ENCODE measurements at places on chromosomes 1 and 21. TPM values are rescaled to one million over a fixed set of nuclear protein-coding genes. Genes with fewer than 3 reads are reported as not detected.

- peak overlapping the region; percentile 97 for H3K27ac ChIP-seq
- DNase-seq = no peak
- peaks cover 13% of the 10 kb centered on the region for H3K36me3 ChIP-seq
- H3K4me1 ChIP-seq = peaks cover 53% of the 10 kb centered on the region
- no peaks in the 10 kb centered on the region for H3K27me3 ChIP-seq
Observed at GRCh38 chr1:97920276-97920831, 480 bp downstream of the DPYD start.

DNA sequence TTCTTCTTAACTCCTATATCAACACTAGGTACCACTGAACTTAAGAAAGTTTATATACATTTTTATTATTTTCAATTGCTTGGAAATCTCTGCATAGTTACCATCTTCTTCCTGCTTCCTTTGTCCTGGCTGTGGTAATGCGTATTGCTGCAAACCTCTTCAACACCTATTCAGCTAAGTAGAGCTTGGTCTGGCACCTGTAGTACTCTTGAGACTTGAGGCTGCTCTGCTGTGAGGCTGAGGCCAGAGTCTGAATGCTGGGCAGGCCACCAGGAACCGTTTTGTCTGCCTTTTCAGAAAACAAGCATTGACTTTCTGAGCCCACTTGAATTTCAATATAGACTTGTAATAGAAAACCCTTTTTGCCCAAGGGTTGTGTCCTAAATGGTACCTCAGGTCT lies 52.0 kb upstream of the RGS2 start:
- peaks cover 15% of the 10 kb centered on the region for H3K27me3 ChIP-seq
- no peak overlapping the region for H3K4me3 ChIP-seq
- H3K36me3 ChIP-seq = no peaks in the 10 kb centered on the region

- no peak for DNase-seq
- H3K4me3 ChIP-seq = no peak overlapping the region
- no peak overlapping the region for H3K27ac ChIP-seq
- H3K36me3 ChIP-seq = no peaks in the 10 kb centered on the region
- peaks cover 4% of the 10 kb centered on the region for H3K4me1 ChIP-seq
Observed at GRCh38 chr1:17156108-17156507, 36.9 kb upstream of the PADI2 start.

The E2F2 gene
- total RNA-seq = 93.4 TPM

GRCh38 chr1:41486371-41487125 lies 2.1 kb upstream of the EDN2 start:
- H3K4me1 ChIP-seq = peaks cover 14% of the 10 kb centered on the region
- H3K27me3 ChIP-seq = peaks cover 23% of the 10 kb centered on the region
- H3K36me3 ChIP-seq = no peaks in the 10 kb centered on the region
- H3K27ac ChIP-seq = no peak overlapping the region
- no peak for DNase-seq
- H3K4me3 ChIP-seq = no peak overlapping the region

- DNase-seq = no peak
- no peak overlapping the region for H3K4me3 ChIP-seq
- H3K36me3 ChIP-seq = peaks cover 4% of the 10 kb centered on the region
- H3K27ac ChIP-seq = no peak overlapping the region
- H3K27me3 ChIP-seq = peaks cover 14% of the 10 kb centered on the region
- H3K4me1 ChIP-seq = peaks cover 25% of the 10 kb centered on the region
Observed at GRCh38 chr21:45258466-45258865, 29.2 kb downstream of the POFUT2 start.

DNA sequence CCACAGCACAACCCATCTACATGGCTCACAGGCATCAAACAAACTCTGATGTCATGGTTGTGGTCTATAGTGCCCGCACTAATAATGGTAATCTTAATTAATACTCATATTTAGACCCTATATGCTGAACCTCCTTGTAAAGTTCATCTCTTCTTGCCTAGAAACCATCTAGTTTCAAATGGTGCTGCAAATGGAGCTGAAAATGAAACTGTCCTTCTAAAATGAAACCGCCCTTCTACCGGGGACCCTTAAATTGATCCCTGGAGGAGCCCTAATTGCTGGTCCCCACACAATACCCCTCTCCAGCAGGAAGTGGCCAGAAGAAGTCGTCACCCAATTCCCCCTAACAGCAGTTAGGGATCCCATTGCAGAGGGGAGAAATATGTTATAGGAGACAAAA lies 612.6 kb downstream of the MRPL39 start:
- no peaks in the 10 kb centered on the region for H3K27me3 ChIP-seq
- no peak overlapping the region for H3K4me3 ChIP-seq
- no peak for DNase-seq
- H3K36me3 ChIP-seq = no peaks in the 10 kb centered on the region

GRCh38 chr1:107076841-107077240 lies 20.4 kb downstream of the PRMT6 start:
- DNase-seq = no peak
- H3K36me3 ChIP-seq = no peaks in the 10 kb centered on the region
- no peak overlapping the region for H3K4me3 ChIP-seq
- H3K27ac ChIP-seq = no peak overlapping the region
- H3K4me1 ChIP-seq = no peaks in the 10 kb centered on the region
- peaks cover 7% of the 10 kb centered on the region for H3K27me3 ChIP-seq

The NFIA gene
- 2.4 TPM for total RNA-seq

DNA sequence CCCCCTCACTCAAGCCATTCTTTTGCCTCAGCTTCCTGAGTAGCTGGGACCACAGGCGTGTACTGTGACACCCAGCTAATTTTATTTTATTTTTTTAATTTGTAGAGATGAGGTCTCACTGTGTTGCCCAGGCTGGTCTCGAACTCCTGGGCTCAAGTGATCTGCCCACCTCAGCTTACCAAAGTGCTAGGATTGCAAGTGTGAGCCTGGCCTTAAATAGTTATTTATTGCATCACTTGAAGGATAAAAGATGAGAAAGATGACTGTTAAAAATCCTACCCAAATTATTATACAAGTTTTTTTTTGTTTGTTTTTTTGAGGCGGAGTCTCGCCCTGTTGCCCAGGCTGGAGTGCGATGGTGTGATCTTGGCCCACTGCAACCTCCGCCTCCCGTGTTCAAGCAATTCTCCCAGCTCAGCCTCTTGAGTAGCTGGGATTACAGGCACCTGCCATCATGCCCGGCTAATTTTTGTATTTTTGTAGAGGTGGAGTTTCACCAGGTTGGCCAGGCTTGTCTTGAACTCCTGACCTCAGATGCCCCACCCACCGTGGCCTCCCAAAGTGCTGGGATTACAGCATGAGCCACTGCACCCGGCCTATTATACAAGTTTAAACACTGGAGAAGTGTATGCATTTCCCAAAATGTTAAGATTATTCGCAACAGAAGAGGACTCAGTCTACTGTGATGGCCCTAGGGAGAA lies 2.3 kb downstream of the UTP11 start:
- H3K27ac ChIP-seq = no peak overlapping the region
- peaks cover 54% of the 10 kb centered on the region for H3K4me1 ChIP-seq
- no peaks in the 10 kb centered on the region for H3K27me3 ChIP-seq
- no peak for DNase-seq

DNA sequence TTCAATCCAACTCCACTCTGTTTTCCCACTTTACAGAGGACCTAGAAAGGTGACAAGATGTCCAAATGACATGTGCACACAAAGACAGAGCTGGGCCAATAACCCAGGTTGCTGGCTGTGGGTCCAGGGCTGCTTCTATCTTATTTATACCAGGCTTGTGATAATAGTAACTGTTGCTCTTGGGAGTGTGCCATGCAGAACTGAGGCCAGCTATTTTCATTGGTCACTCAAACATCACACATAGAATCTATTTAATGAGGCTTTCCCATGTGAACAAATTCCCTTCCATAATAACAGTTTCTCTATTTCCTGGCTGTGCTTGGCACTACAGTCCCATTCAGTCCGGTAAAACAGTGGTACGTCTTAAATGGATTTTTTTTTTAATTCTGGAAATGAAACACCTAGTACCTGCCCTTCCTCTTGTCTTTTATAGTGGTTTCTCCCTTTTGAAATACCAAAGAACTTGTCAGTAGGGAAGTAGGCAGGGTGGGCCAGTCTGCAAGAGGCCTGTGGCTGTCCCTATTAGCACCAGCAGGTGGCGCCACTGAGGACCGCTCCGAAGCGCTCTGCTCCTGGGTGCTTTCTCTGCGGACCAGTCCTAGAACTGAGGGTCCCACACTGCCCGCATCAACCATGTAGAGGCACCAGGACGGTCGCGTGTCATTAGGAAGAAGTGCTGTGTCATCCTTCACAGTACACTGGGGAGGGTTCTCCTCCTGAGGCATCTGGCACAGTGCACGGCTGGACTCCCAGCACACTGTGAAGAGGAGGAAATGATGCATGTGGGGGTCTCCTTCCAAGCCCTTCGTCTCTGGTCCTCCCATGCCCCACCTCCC lies 52.1 kb downstream of the GPR161 start:
- H3K4me1 ChIP-seq = no peaks in the 10 kb centered on the region
- no peaks in the 10 kb centered on the region for H3K36me3 ChIP-seq
- H3K4me3 ChIP-seq = no peak overlapping the region
- DNase-seq = peak; percentile 66

The TNNT2 gene
- not detected for total RNA-seq

The HES5 gene
- not detected for total RNA-seq

- no peak overlapping the region for H3K27ac ChIP-seq
- H3K4me3 ChIP-seq = no peak overlapping the region
- peaks cover 27% of the 10 kb centered on the region for H3K4me1 ChIP-seq
- no peak for DNase-seq
- H3K27me3 ChIP-seq = no peaks in the 10 kb centered on the region
- peaks cover 2% of the 10 kb centered on the region for H3K36me3 ChIP-seq
Observed at GRCh38 chr1:230071316-230071715, 4.3 kb downstream of the GALNT2 start.

The NMNAT2 gene
- 0.28 TPM for total RNA-seq

GRCh38 chr21:32184485-32184884 lies 94.4 kb downstream of the MIS18A start:
- no peaks in the 10 kb centered on the region for H3K36me3 ChIP-seq
- H3K4me3 ChIP-seq = no peak overlapping the region
- no peak for DNase-seq
- peaks cover 2% of the 10 kb centered on the region for H3K27me3 ChIP-seq
- no peaks in the 10 kb centered on the region for H3K4me1 ChIP-seq

The SLC6A17 gene
- total RNA-seq = not detected

GRCh38 chr1:89953131-89953626 lies 41.7 kb upstream of the ZNF326 start:
- peak overlapping the region; percentile 54 for H3K27ac ChIP-seq
- H3K36me3 ChIP-seq = no peaks in the 10 kb centered on the region
- no peak overlapping the region for H3K4me3 ChIP-seq
- DNase-seq = peak; percentile 42

DNA sequence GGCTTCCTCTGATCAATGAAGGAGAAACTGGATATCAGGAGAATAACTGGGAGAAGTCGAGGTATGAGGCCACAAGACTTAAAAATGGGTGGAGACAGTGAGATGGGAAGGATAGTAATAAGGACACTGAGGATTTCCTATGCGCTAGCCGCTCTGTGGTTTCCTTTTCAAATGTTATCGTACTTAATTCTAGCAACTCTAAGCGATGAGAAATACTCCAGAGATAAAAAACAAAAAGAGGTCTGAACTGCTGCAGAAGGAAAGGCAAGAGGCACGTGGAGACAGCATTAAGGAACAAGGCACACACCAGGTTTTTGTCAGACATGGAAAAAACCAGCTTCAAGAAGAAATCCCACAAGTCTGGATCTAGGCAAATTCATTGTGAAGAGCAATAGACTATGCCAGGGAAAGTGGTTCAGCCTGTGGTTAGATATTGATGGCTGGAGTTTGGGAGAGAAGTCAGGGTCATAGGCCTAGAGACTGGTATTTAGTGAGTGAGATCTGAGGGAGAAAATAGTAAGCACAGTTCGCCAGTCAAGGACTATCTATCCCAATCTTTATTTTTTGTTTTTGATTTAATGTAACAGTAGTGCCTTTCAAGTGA lies 5.3 kb downstream of the CLCA2 start:
- no peaks in the 10 kb centered on the region for H3K4me1 ChIP-seq
- DNase-seq = no peak
- no peak overlapping the region for H3K27ac ChIP-seq
- no peak overlapping the region for H3K4me3 ChIP-seq
- H3K27me3 ChIP-seq = peaks cover 9% of the 10 kb centered on the region

DNA sequence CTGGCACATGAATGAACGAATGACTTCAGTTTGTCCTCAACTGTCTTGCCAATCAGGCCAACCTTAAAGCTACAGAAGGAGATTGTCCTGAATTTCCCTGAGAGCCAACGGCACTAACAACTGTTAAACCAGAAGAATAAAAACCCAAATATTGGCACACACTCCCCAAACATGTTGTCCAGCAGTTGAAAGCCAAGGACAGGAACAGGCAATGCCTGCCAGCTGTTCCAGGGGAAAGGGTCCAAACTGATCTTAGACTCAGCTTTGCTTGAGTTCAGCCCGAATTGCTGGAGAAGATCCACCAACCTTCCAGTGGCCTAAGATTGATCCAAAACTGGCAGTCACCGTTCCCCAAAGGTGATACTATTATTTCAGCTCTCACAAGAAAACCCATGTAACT lies 22.4 kb upstream of the AHCTF1 start:
- no peaks in the 10 kb centered on the region for H3K36me3 ChIP-seq
- H3K4me1 ChIP-seq = no peaks in the 10 kb centered on the region
- DNase-seq = no peak
- no peak overlapping the region for H3K27ac ChIP-seq
- no peak overlapping the region for H3K4me3 ChIP-seq

DNA sequence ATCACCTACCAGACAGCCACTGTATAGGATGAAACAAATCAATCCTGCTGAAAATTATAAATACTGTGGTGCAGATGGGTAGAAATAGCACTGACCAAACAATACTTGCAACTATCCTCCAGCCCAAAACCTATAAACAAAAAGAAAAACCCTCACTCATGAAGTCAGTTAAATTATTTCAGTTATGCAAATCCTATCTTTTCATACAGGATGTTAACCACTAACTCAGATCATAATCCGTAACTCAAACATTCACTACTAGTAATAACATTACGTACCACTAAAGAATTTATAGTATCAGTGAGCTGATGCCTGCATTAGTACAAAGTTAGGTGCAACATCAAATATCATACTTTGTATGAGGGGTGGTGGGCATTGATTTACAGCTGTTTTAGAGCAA lies 2.6 kb downstream of the NDC1 start:
- H3K4me3 ChIP-seq = no peak overlapping the region
- no peak for DNase-seq
- H3K27me3 ChIP-seq = no peaks in the 10 kb centered on the region
- peaks cover 30% of the 10 kb centered on the region for H3K36me3 ChIP-seq
- H3K27ac ChIP-seq = no peak overlapping the region

The NBPF6 gene
- not detected for total RNA-seq

DNA sequence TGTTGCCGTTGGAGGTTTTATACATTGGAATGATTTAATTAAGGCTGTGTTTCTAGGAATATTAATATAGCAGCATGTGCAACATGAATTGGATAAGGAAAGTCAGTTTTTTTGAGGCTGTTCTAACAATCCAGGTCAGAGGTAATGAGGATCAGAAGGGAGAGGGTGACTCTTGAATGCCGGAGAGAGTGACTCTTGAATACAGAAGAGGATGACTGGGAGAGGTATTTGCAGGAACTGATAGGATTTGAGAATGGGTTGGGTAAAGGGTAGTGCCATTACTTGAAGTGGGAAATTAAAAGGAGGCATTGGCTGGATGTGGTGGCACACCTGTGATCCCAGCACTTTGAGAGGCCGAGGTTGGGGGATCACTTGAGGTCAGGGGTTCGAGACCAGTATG lies 55.6 kb upstream of the MACF1 start:
- no peak for DNase-seq
- no peaks in the 10 kb centered on the region for H3K4me1 ChIP-seq
- H3K4me3 ChIP-seq = no peak overlapping the region
- H3K27me3 ChIP-seq = peaks cover 32% of the 10 kb centered on the region
- no peak overlapping the region for H3K27ac ChIP-seq
- H3K36me3 ChIP-seq = no peaks in the 10 kb centered on the region
